ENCODE measurements at places on chromosomes 12 and 14.
A peak's percentile ranks its signal among the peaks of the same experiment; 100 is the strongest.

- DNase-seq = no peak
These were observed 56.4 kb downstream of the MON2 start for GRCh38 chr12:62522984-62523383.

DNA sequence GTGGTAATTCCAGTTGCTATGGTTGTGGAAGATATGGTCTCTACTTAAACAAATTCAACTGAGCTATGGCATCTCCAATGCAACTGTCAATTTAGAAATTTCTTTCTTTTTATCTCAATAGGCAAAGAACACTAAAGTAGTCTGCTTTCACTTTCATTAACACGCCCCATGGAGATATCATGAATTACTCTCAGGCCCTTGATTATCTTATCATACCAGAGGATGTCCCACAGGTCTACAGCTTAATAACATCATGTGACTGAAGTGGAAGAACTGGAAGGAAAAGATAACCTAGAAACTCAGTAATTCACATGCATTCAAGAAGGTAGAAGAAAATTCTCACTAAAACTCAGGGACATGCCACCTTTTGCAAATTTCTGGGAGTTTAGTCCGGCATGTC is 114.3 kb downstream of the FLRT2 start:
- DNase-seq = no peak

GRCh38 chr14:26289891-26290486 is 307.8 kb downstream of the NOVA1 start:
- DNase-seq = no peak

- DNase-seq = no peak
These were observed 13.9 kb upstream of the KRT80 start for GRCh38 chr12:52205612-52206303.

DNA sequence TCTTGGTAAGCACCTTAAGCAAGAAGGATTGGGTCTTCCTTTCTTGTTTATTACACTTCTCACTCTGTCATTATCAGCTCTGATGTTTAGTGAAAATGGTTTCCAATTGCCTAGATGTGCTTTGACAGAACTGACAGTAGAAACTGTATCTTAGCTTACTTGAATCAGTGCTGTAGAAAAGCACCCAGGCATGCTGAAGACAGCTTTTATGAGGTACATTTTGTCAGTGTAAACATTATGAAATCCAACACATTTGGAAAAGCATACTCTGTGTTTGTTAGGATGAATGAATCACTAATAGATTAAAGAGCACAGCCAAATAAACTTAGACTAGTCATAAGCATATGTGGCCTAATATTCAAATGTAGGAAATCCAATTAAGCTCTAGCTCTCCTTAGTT is 290.2 kb upstream of the NPAS3 start:
- DNase-seq = no peak

DNA sequence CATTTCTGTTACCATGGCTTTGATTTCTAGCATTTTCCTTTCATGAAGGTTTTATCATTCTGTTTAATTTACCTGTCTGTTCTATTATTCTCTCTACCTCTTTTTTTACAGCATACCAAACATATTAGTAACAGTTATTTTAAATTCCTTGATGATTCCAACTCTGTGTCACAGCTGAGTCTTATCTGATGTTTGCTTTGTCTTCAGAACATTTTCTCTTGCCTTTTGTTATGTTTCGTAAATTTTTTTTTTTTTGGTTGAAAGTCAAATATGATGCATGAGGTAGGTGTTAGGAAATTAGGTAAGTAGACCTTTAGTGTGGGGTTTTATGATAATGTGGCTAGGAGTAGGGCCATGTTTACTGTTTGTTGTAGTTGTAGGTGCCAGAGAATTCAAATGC is 496.4 kb downstream of the FOXG1 start:
- DNase-seq = no peak

DNA sequence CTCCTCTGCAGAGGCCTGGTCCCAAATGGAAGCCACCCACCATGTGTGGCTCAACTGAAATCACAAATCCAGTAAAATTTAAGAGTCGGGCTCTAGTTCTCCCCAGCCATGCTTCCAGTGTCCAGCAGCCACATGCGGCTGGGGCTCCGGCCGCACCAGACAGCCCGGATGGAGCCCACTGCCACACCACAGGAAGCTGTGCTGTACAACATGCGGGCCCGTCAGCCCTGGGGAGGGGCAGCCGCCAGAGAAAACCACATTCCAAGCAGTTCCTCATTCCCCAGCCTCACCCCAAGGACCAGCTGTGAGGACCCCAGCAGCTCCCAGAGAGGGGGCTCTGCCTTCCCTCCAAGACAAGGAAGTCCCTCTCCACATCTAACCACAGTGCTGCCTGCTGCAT is 135.0 kb downstream of the NCOR2 start:
- no peak for DNase-seq

GRCh38 chr14:87690076-87690613 is 302.8 kb downstream of the GALC start:
- DNase-seq = no peak

GRCh38 chr12:69524331-69524630 is 54.1 kb downstream of the FRS2 start:
- no peak for DNase-seq

DNA sequence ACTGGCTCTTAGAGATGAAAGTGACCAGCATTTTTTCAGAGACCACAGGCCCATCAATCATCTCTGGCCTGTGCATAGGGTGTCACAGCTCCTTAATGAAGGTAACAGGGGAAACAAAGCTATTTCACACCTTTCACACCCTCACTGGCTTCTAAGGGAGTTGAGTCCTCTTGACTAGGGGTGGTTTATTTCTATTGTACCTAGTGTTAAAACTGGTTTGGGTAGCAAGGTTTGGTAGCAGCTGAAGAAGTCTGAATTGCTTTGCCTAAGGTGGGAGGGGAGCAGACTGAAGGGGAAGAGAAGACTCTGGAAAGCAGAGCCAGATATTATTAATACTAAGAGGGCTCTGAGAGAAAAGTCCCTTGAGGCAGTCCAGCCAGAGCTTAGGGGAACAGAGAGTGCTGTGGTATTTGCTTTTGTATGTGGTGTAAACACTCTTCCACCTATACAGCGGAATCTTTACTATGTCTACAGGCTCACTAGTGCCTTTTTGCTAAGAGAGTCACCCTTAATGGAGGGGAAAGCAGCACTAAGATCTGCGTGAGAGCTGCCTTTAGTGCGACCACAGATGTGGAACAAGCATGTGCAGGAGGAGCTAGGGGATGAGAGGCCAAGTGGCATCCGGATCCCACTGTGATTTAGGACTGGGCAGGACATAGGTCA is 95.8 kb downstream of the STXBP6 start:
- DNase-seq = no peak

- DNase-seq = no peak
These were observed 8.4 kb upstream of the PPP4R4 start for GRCh38 chr14:94165744-94166143.

GRCh38 chr12:95790917-95791849 is 619 bp upstream of the NTN4 start:
- DNase-seq = peak; percentile 30

DNA sequence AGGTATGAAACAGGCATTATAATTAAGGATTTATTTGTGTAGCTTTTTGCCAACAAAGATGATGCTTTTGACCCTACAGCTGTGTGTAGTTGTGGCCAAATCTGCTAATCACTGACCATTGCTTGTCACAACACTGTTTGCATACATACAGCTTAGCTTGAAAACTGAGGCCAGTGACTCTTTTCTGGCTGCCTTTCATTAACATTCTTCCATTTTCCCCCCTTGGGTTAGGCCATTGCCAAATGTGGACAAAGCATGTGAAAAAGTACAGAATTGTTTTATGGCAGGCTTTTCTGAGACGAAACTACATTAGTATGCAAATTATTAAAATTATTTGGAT is 263.3 kb downstream of the SLC16A7 start:
- DNase-seq = no peak
